ENCODE measurements at places on chromosomes 3 and 15.

- no peak for DNase-seq
These were observed 20.6 kb downstream of the NPAP1 start for GRCh38 chr15:24696201-24696600.

GRCh38 chr3:138148503-138148902 is 16.3 kb upstream of the A4GNT start:
- DNase-seq: peak; percentile 14

GRCh38 chr15:92653836-92654539 is 1.6 kb downstream of the FAM174B start:
- DNase-seq: no peak

GRCh38 chr3:48894516-48894915 is 4.2 kb downstream of the SLC25A20 start:
- DNase-seq: no peak

DNA sequence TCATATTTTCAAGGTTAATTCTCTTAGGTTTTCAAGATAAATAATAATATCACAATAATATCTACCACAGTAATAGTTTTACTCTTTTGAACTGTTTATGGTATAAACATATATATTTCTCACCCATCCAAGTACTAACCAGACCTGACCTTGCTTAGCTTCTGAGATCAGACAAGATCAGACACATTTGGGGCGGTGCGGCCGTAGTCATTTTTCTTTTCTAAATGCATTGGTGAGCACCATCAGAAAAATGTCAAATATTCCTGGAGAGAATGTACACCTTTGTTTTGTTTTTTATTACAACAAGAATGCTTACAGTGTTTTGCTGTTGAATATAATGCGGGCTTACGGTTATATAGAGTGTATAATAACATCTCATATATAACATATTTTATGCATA is 267.8 kb downstream of the ADAMTS17 start:
- no peak for DNase-seq

GRCh38 chr3:184791171-184791570 is 20.8 kb upstream of the VPS8 start:
- DNase-seq: no peak

GRCh38 chr3:70433091-70433490 is 120.7 kb upstream of the MDFIC2 start:
- DNase-seq: no peak

- no peak for DNase-seq
These were observed 95.6 kb downstream of the FBLN2 start for GRCh38 chr3:13644341-13645117.

DNA sequence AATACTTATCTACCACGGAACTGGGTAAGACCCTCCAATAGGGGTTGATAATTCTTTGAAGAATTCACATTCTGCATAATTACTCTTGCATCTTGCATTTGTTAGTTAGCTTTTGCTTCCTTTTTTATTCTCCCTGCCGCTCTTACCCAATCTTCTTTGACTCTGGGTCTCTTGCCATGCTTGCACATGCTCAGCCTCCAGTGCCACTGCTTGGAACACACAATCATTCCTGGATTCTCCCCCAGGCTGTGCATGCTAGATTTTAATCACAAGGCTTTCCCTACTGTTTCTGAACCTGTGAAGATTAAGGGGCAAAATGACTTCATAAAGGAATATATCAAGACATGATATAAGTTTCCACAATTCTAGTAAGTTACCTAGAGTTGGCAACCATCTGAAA is 133.1 kb downstream of the IL1RAP start:
- peak; percentile 47 for DNase-seq

DNA sequence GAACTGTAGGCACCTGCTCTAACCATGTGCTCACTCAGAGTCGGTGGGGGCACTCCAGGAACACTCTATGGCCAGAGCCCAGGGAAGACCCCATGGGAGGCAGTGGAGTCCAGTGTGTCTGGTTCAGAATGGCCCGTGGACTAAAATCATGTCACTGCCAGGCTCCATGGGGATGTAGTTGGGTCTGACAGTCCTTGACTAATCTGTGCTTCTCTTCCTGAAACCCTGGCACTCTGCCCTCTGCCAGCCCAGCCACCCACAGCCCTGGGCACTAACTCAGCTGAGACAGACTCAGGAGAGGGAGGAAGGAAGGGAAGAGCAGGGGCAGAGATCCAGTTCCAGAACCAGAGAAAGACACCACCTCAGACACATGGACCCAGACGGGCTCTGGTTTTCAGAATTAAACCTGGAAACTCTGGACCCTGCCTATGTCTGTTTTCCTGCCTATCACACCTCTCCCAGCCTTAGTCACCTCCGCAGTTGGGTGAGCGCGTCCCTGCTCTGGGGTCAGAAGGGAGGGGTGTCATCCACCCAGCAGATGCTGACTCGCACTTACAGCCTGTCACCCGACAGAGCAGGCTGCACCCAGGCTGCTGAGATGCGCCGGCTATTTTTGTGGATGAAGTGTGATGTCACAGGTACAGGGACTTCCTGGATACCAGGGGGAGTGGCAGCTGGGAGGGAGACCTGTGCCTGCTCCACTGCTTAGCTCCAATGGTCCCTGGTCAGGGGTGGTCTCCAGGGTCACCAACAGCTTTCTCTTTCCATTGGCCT is 56.8 kb upstream of the INSYN1 start:
- no peak for DNase-seq

- DNase-seq: no peak
These were observed 134.9 kb upstream of the BFSP2 start for GRCh38 chr3:133264920-133265319.

DNA sequence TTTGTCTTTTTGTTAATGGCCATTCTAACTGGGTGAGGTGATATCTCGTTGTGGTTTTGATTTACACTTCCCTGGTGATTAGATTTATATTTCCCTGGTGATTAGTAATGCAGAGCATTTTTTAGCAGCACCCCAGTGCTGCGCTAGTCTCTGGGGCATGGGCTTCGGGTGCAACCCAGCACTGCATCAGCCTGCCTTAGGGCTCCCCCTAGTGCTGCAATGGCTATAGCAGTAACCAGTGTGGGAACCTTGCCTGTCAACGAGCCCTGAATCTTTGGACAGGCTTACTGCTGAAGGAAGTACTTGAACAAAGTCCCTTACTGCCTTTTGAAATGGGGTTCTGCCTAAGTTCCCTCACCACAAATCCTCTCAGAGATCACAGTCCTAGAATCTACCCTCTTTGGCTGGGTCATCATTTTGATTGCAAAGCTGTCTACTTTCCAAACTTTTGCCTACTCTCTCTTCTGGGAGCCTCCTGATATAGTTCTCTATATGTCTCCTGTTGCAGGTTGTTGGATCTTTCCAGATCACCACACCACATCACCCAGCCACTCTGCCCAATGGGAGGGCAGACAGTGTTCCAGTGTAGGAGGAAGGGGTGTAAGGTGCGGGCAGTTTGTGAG is 79.2 kb upstream of the CCNL1 start:
- peak; percentile 80 for DNase-seq

- no peak for DNase-seq
These were observed 5.8 kb downstream of the RBMS3 start for GRCh38 chr3:29286478-29287240.

DNA sequence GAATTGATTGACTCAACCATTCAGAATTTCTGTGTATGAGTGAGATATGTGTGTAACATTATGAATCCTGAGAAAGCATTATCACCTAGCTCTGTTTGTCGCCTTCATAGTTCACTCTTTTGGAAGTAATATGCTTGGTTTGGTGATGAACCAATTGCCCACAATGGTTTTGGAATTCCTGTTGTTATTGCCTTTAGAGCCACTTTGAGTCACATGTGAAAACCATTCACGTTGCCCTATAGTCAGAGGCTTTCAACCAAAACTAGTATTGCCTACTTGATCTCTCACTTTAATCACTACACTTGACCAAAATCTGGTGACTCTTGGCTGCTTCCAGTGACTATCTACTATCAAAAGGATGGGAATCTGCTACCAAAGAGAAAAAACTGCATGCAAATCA is 78.2 kb upstream of the FLNB start:
- DNase-seq: no peak

DNA sequence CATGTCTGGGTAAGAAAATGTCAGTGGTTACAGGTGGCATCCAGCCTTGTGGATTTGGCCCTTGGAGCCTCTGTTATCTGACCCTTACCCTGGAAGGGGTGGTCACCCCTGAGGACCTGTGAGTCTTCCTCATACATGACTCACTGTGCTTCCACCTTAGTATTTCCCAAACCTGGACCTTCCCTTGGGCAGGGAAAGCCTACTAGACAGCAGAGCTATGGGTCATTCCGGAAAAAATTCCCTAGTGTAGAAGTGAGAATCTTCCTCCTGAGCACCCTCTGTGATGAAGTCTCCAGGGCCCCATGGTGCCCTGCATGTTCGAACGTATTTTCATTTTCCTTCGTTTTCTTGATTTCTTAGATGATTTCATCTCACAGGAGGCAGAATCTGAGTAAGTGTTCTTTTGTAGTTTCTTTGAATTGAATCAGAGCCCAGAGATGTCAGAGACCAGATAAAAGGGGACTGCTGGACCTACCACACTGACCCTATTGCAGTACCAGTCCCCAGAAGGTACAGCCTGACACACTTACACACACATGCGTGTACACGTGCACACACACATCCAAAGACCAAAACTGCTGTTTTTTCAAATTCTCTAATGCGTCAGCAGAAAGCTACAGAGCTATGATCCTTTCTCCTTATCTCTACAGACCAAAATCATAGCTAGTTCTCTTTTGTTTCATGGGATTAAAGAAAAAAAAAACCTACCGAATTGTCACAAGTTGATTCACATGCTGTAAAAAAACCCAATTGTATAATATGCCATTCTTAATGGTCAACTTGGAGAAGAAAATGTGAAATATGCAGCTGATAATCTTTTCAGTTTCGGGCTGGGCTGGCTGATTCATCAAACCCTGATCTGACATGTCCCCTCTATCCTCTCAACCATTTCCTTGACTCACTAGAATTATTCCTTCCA is 50.5 kb upstream of the ARHGEF3 start:
- DNase-seq: no peak

DNA sequence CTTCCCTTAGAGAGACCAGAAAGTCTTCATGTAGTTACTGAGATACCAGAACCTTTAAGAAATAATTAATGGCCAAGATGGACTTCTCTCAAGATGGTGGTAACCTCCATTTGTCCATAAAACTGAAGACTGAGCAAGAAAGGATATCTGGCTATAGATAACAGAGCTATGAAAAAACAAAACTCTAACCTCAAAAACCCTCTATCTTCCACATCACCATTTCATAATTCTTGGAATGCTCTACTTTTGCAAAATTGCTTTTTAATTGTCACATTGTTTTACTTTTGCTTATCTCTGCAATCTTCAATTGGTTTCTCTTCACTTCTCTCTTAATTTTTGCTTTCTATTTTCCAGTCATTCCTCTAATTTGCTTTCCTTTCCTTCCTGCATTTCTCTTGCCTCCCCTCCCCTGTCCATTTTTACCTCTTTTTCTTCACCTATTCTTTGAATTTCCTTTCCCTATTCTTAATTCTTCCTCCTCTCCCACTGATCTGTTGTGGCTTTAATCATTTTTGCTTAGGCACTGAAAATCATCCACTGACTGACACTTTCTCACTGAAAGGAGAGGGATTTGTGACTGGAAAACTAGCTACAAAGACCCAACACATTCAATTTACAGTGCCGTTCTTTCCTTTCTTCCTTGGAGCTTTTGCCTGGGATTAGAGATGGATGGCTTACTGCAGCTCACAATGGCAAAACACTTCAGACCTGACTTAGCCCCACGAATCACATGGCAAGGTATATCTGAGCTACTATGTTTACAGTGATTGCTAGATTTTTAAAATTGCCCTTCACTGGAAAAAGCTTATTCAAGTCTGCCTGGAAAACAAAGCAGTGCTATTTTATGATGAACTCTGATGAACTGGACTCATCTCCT is 242.8 kb downstream of the CHST2 start:
- no peak for DNase-seq

DNA sequence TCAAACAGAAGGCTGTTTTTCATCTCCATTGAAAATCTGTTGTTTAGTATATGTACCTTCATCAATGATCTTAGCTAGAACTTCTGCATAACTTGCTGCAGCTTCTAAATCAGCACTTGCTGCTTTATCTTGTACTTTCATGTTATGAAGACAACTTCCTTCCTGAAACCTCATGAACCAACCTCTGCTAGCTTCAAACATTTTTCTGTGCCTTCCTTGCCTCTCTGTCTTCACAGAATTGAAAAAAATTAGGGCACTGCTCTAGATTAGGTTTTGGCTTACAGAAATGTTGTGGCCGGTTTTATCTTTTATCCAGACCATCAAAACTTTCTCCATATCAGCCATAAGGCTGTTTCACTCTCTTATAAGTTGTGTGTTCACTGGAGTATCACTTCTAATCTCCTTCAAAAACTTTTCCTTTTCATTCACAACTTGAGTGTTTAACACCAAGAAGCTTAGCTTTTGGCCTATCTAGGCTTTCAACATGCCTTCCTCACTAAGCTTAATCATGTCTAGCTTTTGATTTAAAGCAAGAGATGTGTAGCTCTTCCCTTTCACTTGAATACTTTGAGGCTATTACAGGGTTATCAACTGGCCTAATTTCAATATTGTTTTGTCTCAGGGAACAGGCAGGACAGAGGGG is 78.6 kb downstream of the IGSF11 start:
- DNase-seq: no peak

GRCh38 chr3:104520228-104520655 is 846.5 kb upstream of the ALCAM start:
- no peak for DNase-seq

- DNase-seq: no peak
These were observed 68.7 kb downstream of the SMAD6 start for GRCh38 chr15:66770518-66771350.

DNA sequence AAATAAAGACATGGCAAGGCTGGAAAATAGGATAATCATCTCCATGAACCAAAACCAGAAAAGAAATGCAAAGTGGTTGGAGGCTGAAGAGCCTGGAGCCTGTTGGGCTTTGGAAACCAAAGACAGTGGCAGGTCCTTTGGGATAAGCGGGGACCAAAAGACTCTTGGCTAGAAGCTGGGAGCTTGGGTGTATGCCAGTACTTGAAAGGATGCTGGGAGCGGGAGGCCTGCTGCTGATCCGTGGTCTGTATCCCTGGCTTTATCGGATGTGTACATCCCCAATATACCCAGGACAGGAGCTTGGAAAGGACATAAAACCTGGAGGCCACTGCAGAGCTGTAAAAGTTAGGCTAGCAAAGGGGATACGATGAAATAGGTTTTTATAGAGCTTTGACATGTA is 1.3 kb upstream of the CHRNB4 start:
- DNase-seq: no peak

DNA sequence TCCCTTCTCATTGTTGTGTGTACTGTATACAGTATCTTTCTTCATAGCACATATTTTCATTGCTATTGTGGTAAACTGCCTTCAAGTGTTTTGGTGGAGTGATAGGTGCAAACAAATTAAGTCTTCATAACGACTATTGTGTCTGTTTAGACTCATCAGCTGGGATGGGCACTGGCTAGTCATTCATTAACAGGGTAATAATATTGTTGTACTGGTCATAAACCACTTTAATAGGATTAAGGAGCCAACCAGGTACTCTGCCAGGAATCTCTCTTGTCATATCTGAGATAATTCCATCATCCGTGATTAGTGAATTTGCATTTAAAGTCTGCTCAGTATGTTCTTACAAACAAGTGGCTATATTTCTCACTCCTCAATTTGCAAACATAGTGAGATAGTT is 10.2 kb upstream of the TMEM45A start:
- no peak for DNase-seq

All from AML-193 (cell line).